ENCODE measurements at places on chromosomes 2 and 18.

- DNase-seq, result peak; percentile 49
- peak overlapping the region; percentile 26 for H3K4me3 ChIP-seq
- peak overlapping the region; percentile 88 for H3K27ac ChIP-seq
Observed at GRCh38 chr18:10139783-10140410, 226.1 kb downstream of the VAPA start.

GRCh38 chr2:65622951-65623535 is 190.6 kb upstream of the SPRED2 start:
- no peaks in the 10 kb centered on the region for H3K36me3 ChIP-seq
- peaks cover 25% of the 10 kb centered on the region for H3K27me3 ChIP-seq
- no peak for DNase-seq
- no peaks in the 10 kb centered on the region for H3K4me1 ChIP-seq

GRCh38 chr2:168814046-168814445 is 11.6 kb downstream of the NOSTRIN start:
- peak; percentile 12 for DNase-seq
- H3K27me3 ChIP-seq, result no peaks in the 10 kb centered on the region
- no peak overlapping the region for H3K27ac ChIP-seq
- H3K4me1 ChIP-seq, result no peaks in the 10 kb centered on the region

DNA sequence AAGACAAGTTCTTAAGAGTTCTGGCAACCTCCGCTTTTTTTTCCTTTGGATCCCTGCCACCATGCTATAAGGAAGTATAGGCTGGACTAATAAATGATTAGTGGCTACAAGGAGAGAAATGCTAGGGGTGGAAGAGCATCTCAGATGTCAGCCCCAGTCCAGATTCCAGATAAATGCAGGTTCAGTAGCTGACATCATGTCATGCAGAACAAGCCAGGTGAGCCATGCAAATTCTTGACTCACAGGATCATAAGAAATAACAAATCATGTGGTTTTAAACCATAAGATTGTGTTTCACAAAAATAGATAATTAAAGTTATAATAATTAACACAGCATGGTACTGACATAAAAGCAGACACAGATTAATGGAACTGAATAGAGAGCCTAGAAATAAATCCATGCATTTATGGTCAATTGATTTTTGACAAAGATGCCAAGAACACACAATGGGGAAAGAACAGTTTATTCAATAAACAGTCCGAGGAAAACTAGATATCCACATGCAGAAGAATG is 152.9 kb upstream of the SESTD1 start:
- no peak overlapping the region for H3K27ac ChIP-seq
- no peaks in the 10 kb centered on the region for H3K36me3 ChIP-seq
- H3K4me3 ChIP-seq, result no peak overlapping the region
- peaks cover 1% of the 10 kb centered on the region for H3K4me1 ChIP-seq
- no peak for DNase-seq
- no peaks in the 10 kb centered on the region for H3K27me3 ChIP-seq

DNA sequence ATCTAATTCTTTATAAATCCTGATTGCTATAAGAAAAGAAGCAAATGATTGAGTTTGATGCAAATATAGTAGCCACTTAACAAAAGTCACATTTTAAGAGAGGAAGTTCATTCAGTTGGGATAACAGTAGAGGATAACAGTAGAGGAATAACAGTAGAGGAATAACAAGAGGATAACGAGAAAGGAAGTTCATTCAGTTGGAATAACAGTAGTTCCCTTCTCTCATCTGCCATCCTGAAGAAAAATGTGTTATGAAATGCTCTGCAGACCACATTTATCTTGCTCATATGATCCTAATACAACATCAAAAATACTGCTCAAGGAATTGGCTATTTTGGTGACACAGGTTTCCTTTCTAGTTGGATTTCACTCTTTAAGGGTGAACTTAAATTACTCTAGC is 105.3 kb upstream of the UNC80 start:
- H3K4me1 ChIP-seq, result peaks cover 8% of the 10 kb centered on the region
- peaks cover 25% of the 10 kb centered on the region for H3K27me3 ChIP-seq
- no peak overlapping the region for H3K27ac ChIP-seq
- H3K36me3 ChIP-seq, result no peaks in the 10 kb centered on the region
- DNase-seq, result no peak

- no peak overlapping the region for H3K4me3 ChIP-seq
- H3K27me3 ChIP-seq, result peaks cover 9% of the 10 kb centered on the region
- peaks cover 11% of the 10 kb centered on the region for H3K4me1 ChIP-seq
- no peak overlapping the region for H3K27ac ChIP-seq
- no peaks in the 10 kb centered on the region for H3K36me3 ChIP-seq
Observed at GRCh38 chr18:79786786-79787526, 10.8 kb upstream of the KCNG2 start.

- no peak overlapping the region for H3K4me3 ChIP-seq
- peaks cover 36% of the 10 kb centered on the region for H3K36me3 ChIP-seq
- H3K27me3 ChIP-seq, result no peaks in the 10 kb centered on the region
- no peak for DNase-seq
- no peaks in the 10 kb centered on the region for H3K4me1 ChIP-seq
Observed at GRCh38 chr2:161358838-161359237, 50.6 kb downstream of the PSMD14 start.

GRCh38 chr2:37472959-37473358 is 128.5 kb downstream of the QPCT start:
- H3K36me3 ChIP-seq, result no peaks in the 10 kb centered on the region
- H3K4me1 ChIP-seq, result peaks cover 35% of the 10 kb centered on the region
- H3K4me3 ChIP-seq, result peak overlapping the region; percentile 17
- peak; percentile 92 for DNase-seq
- H3K27me3 ChIP-seq, result no peaks in the 10 kb centered on the region
- peak overlapping the region; percentile 82 for H3K27ac ChIP-seq

- H3K27ac ChIP-seq, result peak overlapping the region; percentile 29
- DNase-seq, result peak; percentile 88
- no peak overlapping the region for H3K4me3 ChIP-seq
- H3K4me1 ChIP-seq, result peaks cover 38% of the 10 kb centered on the region
Observed at GRCh38 chr2:216636551-216637450, 3.6 kb downstream of the IGFBP2 start.

- no peaks in the 10 kb centered on the region for H3K27me3 ChIP-seq
- peaks cover 16% of the 10 kb centered on the region for H3K36me3 ChIP-seq
- peaks cover 14% of the 10 kb centered on the region for H3K4me1 ChIP-seq
- H3K4me3 ChIP-seq, result no peak overlapping the region
Observed at GRCh38 chr2:235049719-235050118, 97.9 kb downstream of the SH3BP4 start.
